ENCODE measurements at places on chromosomes 2 and 18.

DNA sequence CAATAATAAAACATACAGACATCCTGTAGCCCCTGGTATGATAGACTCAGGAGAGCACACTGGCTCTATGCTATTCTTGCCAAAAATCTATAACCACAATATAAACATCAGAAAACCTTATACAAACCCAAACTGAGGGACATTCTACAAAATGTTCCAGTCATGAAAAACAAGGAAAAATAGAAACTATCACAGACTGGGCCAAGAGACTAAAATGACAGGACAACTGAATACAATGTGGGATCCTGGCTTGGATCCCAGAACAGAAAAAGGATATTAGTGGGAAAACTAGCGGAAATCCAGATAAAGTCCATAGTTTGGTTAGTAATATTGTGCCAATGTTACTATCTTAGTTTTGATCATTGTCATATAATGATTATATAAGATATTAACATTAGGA lies 29.6 kb upstream of the EPAS1 start:
- no peak for DNase-seq

DNA sequence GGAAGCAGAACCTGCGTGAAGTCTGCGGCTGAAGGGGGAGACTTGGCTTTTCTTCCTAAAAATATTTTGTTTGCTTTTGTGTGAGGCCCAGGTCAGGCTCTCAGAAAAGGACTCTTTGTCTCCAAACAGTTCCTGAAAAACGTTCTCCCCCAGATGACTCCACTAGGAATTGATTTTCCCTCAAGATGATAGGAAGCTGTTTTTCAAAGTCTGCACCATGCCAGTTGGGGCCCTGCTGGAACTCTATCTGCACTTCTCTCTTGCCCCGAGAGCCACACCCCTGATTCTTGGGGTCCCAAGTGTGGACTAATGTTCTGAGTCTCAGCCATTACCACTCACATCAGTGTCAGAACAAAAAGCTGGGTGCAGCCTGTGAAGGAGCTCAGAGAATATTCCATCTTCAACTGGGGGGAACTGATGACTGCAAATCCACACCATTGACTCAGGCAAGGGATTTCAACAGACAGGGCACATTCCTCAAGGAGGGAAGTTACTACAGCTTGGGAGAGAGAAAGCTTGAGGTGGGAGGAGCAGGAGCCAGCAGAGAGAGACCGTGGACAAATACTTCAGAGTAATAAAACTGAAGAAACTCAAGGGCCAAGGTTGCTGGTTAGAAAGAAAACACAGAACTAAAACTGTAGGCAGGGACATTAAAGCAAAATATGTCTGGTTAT lies 768.3 kb downstream of the RNF144A start:
- no peak for DNase-seq

DNA sequence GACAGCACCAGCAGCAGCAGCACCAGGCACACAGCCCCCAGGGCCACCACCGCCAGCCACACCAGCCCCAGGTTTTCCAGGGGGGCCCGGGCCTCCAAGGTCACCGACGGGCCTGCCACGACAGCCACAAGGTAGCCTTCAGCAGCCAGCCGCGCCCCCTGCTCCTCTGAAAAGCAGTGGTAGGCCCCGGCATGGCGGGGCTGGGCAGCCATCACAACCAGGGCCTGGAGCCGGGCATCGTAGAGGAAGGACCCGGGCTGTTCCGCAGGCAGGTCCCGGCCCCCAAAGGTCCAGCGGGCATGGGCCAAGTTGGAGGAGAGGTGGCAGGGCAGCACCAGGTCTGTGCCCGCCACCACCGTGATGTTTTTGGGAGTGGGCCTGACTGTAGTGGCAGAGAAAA lies 3.3 kb upstream of the ANKRD39 start:
- no peak for DNase-seq

DNA sequence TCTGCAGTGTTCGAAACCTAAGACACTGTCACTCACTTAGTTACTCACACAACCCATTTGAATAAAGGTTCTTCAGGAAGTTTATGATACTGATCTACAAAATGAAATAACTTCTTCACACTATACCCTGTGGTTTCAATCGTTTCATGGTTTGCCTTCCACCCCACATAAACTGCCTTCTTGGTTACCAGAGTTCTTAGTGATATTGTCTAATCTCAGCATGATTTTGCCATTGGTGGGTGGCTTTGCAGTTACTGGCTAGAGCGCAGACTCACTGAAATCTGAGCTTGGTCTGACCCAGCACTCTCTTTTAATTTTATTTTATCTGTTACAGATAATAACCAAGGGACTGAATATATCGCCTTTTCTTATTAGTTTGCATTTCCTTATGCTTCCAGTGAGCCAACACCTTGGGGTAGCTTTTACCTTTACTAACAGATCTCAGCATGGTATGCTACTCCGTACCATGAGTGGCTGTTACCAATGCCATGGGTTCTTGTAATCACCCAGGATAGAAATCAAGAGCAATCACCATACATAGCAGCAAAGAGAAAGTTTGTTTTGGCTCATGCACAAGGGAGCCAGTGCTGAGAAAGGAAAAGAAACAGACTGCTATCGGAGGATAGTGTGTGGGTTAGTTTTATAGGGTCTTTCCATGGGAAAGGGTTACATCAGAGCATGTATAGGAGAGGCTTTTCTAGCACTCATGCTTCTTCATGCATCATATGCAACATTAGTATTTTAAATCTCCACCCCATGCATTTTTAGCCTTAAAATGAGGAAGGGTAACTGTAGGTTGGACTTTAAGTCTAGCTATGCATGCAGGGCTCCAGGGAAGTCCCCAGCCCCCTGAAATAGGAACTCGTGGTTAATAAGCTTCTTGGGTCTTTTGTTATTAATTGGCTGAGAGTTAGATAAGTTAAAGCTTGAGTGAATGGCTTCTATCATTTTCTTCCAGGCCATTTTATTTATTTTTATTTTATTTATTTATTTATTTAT lies 33.3 kb downstream of the ANXA4 start:
- DNase-seq: no peak

GRCh38 chr18:55269622-55270021 lies 310.4 kb upstream of the CCDC68 start:
- DNase-seq: no peak

DNA sequence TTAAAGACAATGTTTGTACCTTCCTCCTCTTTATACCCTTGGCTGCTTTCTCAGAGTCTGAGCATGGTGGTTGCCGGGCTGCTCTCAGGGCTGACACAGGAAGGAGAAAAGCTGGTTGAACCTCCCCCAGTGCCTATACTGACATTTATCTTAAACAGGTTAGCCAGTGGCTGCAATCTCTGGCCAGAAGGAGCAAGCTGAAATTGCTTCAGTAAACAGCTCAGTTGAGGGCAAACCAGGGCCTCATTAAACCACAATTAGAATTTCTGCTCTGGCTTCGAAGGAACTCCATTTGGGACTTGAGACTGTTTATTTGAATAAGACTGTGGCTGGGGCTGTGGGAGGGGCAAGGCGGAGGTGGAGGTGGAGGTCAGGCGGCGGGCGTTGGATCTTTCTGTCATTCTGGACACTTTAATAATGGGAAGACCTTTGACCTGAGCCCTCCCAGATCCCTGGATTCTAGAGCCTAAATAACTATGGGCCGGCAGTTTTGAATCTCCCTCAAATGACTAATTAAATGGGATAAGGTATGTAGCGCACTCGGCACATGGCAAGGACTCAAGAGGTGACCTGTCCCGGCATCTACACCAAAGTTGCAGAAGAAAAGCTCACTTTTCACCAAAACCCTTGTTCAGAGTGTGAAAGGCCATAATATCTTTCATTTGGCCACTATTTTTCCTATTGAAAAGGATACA lies 120.6 kb upstream of the MYCN start:
- DNase-seq: no peak

- no peak for DNase-seq
Observed at GRCh38 chr2:66494708-66495107, 59.8 kb downstream of the MEIS1 start.

GRCh38 chr2:60706021-60706420 lies 50.0 kb upstream of the PAPOLG start:
- no peak for DNase-seq

GRCh38 chr2:96867756-96868554 lies 1.9 kb downstream of the SEMA4C start:
- DNase-seq: no peak

GRCh38 chr2:11827547-11827946 lies 81.1 kb downstream of the LPIN1 start:
- no peak for DNase-seq

DNA sequence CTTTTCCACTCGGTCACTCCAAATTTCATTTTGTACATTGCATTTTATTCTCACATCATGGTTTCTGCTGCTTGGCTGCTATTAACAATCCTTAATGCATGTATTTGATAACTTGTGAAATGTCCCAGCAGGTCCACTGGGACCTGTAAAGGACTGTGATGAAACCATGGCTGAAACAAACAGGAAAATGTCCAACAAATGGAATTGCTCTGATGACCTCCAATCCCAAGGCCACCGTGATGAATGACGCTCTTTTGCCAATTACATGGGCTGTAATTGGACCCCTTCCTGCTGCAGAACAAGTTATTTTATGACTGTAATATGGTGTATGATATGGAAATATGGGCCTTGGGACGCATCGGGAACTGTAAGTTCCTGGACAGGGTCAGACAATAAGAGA lies 224.2 kb upstream of the CXCR4 start:
- DNase-seq: no peak

DNA sequence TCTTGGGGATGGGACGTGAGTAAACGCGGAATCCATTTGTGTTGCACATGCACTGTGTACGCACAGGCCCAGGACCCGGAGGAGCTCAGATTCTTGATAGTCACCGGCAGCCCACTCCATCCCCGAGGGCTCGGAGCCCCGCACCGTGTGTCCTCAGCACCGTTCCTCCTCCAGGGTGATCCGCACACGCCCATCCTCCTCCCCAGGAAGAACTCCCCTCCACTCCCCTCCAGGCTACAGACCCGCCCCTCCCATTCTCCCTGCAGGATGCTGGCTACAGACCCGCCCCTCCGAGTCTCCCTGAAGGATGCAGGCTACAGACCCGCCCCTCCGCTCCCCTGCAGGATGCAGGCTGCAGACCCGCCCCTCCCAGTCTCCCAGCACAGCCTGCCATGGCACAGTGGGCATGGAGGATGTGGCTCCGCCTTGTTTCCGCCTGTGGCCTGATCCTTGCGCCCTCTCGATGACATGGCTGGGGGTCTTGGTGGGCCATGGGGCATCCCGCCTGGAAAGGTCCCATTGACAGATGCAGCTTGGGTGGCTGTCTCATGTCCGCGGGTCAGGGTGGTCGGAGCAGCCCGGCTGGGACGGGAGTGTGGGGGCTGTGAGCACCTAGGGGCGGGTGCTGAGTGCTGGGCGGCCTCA lies 14.1 kb downstream of the CTDP1 start:
- DNase-seq: no peak

GRCh38 chr2:239296020-239296932 lies 104.5 kb downstream of the HDAC4 start:
- no peak for DNase-seq

DNA sequence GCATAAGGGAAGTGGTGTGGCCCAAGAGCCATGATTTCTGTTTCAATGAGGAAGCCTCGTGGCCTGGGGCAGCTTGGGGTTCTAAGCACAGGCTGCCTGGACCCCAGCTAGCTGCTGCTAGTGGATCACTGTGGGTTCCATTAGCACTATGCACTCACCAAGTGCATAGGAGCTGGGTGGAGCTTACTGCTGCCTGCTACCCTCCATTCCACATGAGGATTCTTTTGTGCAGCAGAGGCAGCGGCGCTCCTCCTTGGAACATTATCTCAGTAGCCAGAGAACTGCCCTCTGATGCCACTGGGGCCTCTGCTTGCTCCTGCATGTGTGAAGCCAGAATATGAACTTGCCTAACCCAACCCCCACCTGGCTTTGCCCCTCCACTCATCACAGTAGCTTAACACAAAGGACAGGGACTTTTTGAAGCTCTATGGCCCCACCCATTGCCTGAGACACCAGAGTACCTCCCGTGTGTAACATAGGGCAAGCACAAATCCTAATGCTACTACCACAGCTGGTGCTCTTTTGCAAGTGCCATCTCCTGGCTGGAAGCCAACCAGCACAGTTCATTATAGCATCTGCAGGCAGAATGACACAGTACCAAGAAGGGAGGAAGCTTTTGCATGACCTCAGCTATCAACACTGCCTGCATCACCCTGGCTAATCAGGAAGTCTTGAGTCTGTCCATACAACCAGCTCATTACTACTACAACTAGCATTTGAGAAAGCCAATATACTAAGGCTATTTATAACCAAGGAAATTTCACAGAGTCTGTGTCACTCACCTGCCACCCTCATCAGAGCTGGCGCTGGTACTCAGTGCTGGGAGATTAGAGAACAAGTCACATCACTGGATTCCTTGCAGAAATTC lies 297.0 kb upstream of the GULP1 start:
- DNase-seq: no peak

DNA sequence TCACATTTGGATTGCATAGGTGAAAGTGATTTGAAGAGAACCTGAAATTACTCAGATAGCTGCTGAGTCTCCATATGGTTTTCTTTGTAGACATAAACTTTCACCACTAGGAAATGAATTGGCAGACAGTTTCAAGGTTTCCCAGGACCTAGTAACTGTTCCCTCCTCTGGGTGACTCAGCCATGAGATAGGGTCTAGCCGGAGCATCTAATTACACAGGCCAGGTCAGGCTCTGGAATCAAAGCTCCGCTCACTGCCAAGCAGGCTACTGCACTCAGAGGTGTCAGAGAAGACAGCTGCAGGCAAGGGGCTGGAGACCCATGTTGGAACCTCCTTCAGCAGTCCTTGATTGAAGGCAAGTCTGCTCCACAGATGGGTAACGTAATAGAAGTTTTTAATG lies 429.2 kb downstream of the TNS1 start:
- no peak for DNase-seq

- DNase-seq: no peak
Observed at GRCh38 chr2:35538796-35539195, 816.8 kb upstream of the CRIM1 start.

DNA sequence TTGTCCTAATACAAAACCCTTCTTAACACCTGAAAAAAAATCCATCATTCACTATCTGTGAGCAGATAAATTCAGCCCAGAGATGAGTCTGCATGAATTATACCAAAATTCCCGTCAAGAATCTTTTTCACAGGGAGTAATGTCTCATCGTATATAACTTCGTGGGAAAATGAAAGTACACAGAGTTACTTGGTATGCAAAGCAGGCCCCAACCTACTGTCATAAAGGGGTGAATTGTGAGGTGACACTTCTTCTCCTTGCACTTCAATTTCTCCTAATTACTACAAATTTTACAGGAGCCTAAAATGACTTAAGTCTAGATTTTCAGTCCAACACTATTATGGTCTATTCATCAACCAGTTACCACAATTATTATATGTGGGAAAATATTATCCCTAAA lies 84.6 kb upstream of the CDH20 start:
- no peak for DNase-seq

GRCh38 chr18:75742516-75742915 lies 315.0 kb upstream of the SMIM21 start:
- no peak for DNase-seq

- no peak for DNase-seq
Observed at GRCh38 chr2:113126845-113127645, at the start of gene IL1RN. Gene IL1RN, plus strand, starts transcription at chr2:113127598. Its CDS starts 27 bp downstream, at chr2:113127625.

- no peak for DNase-seq
Observed at GRCh38 chr18:33062834-33063364, 290.1 kb upstream of the KLHL14 start.

- DNase-seq: no peak
Observed at GRCh38 chr2:203550266-203550665, 15.2 kb upstream of the RAPH1 start.

Measured in activated T-cell treated with anti-CD3 and anti-CD28 coated beads, Interleukin-2, amount 50 U/mL, for 1 hour (primary cell).